Dermis blood vessel endothelial cell (primary cell): ENCODE measurements at places on chromosomes 3 and 15.

DNA sequence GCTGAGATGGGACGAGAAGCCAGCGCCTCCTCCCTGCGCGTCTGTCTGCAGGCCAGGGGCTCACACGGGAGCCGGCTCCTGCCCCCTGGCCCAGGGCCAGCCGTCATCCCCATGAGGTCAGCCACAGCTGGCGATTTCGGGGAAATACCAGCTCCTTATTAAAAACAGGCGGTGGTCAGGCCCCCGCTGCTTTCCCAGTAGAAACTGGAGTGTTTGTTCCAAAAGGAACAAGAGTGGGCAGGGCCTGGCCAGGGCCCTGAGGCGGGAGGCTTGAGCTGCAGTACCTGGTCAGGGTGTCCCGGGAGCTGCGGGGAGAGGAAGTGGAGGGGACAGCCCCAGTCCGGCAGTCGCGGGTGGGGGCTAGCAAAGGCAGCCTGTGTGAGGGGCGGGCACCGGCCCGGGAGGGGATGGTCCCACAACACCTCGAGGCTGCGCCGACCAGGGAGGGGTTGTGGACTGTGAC lies 17.8 kb downstream of the MYL3 start:
- peak; percentile 42 for DNase-seq

DNA sequence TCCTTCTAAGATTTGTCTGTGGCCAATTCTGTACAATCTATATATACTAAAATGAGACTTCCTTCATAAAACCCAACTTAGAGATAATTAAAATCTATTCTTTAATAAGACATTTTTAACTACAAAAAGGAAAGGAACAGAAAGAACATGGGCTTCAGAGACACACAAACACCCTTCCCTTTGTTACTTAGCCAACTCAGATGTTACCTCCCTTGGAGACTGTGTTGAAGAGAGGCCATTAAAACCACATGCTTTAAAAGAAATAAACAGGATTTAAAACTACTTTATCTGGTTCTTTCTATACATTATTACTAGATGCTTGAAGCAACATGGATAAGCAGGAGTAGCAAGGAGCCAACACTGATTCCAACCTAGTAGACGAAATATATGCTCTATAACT lies 42.0 kb downstream of the LRRFIP2 start:
- peak; percentile 25 for DNase-seq

GRCh38 chr3:69052472-69052898 lies 352 bp upstream of the TMF1 start:
- DNase-seq: no peak

DNA sequence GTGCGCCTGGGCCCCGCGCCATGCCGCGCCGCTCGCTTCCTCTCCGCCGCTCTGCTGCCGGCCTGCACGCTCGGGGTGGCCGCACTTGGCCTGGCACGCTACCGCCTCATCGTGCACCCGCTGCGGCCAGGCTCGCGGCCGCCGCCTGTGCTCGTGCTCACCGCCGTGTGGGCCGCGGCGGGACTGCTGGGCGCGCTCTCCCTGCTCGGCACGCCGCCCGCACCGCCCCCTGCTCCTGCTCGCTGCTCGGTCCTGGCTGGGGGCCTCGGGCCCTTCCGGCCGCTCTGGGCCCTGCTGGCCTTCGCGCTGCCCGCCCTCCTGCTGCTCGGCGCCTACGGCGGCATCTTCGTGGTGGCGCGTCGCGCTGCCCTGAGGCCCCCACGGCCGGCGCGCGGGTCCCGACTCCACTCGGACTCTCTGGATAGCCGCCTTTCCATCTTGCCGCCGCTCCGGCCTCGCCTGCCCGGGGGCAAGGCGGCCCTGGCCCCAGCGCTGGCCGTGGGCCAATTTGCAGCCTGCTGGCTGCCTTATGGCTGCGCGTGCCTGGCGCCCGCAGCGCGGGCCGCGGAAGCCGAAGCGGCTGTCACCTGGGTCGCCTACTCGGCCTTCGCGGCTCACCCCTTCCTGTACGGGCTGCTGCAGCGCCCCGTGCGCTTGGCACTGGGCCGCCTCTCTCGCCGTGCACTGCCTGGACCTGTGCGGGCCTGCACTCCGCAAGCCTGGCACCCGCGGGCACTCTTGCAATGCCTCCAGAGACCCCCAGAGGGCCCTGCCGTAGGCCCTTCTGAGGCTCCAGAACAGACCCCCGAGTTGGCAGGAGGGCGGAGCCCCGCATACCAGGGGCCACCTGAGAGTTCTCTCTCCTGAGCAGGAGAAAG lies 951 bp downstream of the GPR62 start:
- DNase-seq: peak; percentile 74

DNA sequence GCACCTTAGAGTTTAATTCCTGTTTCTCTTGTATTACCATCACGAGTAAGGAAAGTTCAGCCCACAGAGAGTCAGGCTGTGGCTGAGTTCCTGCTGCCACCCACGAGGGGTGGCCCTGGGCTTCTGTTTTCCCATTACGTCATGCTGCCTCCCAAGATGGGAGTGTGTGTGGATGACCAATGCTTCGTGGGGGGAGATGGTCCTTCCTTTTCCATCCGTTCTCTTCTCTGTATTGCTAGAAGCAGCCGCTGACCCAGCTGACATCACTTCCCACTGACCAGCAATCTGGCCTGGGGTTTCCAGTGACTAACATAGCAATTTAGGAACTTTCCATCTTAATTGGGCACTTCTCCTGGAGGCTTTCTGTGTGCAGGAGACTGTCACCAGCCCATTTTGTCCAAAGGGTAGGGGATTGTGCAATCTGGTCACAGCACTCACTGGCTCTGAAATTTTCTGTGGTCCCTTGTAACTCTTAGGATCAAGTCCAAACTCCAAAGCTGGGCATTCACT lies 9.3 kb downstream of the IRAK2 start:
- DNase-seq: peak; percentile 98

DNA sequence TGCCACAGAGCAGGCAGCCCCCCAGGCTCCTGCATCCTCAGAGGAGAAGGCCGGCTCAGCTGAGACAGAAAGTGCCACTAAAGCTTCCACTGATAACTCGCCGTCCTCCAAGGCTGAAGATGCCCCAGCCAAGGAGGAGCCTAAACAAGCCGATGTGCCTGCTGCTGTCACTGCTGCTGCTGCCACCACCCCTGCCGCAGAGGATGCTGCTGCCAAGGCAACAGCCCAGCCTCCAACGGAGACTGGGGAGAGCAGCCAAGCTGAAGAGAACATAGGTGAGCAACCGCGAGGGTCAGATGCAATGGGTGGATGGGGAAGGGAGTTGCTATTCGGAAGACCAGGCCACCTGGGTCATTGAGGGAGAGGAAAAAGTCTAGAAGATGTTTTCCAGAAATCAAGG lies 53.0 kb downstream of the GAP43 start:
- DNase-seq: no peak

DNA sequence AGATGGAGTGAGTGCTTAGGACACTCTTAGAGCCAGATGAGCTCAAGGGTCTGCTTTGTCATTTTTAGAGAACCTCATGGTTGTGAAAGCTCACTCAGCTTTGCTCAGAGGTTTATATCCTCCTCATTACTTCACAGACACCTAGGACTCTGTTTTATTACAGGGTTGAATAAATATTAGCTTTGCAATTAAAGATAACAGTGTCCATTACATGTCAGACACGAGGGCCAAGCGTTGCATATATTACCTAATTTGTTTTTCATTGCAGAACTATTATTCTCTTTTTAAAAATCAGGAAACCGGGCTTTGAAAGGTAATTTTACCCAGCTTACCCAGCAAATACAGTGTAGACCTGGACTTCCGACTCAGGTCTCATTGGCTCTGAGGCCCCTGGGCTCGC lies 16.1 kb downstream of the MAP6D1 start:
- DNase-seq: no peak

- DNase-seq: peak; percentile 57
Measured at GRCh38 chr3:129610276-129610675, 3.8 kb upstream of the PLXND1 start.

DNA sequence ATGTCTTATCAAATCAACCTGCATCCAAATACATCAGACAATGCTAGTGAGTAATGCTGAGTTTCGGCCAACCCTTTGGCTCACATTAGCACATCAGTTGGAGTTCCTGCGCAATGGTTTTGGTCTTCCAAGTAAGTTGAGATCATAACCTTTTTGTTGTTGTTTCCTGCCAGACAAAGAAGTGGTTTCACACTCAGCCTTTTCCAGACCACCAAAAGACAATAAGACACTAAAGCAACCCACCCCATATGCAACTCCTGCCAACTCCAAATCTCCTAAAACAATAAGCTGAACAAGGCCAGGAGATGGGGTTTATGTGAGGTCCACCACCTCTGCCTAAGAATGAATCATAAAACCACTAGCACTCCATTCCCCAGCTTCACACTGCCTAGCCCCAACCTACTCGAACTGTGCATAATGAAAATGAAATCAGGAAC lies 177.0 kb downstream of the ERC2 start:
- no peak for DNase-seq
